ENCODE measurements at places on chromosomes 13 and 19. TPM values are rescaled to one million over a fixed set of nuclear protein-coding genes. Genes with fewer than 3 reads are reported as not detected.

GRCh38 chr13:46743191-46743590, 53.8 kb downstream of the ESD start:
- no peak for DNase-seq

DNA sequence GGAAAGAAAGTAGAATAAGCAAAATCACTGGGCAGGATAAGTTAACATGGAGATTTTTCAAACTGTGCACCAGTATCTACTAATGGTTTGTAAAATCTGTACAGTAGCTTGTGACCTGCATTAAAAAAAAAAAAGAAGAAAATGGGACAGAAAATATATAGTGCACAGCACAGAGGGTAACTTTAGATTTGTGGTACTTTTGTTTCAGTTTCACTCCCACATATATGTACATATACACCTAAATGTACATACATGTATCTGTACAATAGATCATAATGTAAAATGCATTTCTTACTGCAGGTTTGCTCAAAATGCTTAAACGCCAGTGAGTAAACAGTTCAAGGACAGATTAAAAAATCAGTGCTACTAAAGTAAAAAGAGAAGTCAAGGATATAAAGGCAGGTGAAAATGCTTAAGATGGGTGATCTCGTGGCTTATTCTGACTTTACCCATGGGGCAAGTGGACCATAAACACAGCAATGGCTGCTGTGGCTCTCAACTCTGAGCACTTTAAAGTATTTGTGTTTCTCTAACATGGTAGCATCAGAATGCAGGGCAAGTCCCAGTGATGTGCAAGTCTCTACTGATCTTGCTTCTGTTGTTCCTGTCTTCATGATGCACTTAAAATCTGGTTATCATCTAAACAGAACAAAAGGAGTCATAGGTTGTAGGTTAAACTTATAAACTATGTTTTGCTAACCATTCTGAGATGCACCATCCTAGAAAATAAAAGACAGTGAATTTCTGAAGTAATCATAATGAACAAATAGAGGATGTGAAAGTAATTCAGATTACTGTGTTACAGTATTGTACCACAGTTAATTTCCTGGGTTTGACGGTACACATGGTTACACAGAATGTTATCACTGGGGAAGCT, 112.3 kb downstream of the MIPEP start:
- DNase-seq = no peak

- no peak for DNase-seq
These were observed 80.7 kb downstream of the RNASEH2B start for GRCh38 chr13:50990065-50990817.

EDNRB gene
- 21.7 TPM for total RNA-seq

ZNF850 gene
- 3.3 TPM for total RNA-seq
